ENCODE measurements at places on chromosomes 2 and 18.

- DNase-seq = no peak
Measured at GRCh38 chr18:6633310-6633709, 96.2 kb upstream of the ARHGAP28 start.

DNA sequence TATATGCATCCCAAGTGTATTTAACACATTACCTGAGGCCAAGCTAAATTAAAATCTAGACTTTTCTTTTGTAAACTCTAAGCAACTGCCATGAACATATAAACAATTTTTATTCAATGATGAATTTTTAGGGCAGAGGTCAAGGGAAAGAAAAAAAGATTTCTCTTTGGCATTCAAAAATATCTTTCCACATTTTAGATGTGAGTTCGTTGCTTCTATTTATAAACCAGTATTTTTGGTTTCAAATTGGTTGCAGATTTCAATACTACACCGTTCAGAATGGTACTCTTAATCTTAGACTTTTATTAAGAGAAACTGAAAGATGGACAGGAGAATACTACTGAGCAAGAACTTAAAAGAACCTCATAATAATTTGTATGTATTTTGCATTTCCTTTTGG, 293.6 kb upstream of the CCDC68 start:
- DNase-seq = no peak

DNA sequence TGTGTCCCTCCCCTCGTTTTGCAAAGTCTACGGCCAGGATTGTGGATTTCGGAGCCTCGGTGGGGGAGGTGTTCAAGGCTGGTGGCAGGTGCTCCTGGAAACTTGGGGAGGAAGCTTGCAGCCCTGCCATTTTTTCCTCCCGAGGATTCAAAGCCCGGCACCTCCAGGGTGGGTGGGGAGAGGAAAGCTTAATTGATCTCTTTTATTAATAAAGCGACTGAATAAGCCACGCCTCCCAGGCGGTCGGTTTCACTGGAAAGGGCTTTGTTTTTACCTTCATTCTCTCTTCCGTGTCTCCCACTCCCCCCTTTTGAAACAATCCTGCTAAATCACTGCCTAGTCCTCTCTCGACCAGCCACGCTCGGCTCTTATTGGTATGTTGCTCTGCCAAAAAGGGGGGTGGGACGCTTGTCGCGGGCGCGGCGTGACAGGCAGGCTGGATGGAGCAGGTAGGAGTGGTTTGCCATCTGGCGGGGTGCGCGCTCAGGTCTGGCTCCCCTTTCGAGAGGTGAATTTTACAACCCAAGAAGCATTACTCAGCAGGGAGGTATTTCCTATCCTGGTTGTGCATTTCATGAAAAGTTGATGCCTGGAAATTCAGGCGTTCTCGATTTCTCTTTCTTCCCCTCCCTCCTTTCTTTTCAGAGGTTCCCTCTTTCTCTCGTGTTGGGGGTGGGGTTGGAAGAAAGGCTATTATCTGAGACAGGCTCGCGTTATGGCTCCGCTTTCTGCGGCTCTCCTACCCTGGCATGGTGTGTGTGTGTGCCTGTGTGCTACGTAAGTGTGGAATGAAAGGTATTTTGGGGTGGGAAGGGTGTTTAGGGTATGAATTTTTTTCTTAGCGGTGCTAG, 1.4 kb downstream of the NEDD4L start:
- peak; percentile 60 for DNase-seq

- no peak for DNase-seq
Measured at GRCh38 chr18:63606526-63606925, 19.4 kb downstream of the SERPINB13 start.

DNA sequence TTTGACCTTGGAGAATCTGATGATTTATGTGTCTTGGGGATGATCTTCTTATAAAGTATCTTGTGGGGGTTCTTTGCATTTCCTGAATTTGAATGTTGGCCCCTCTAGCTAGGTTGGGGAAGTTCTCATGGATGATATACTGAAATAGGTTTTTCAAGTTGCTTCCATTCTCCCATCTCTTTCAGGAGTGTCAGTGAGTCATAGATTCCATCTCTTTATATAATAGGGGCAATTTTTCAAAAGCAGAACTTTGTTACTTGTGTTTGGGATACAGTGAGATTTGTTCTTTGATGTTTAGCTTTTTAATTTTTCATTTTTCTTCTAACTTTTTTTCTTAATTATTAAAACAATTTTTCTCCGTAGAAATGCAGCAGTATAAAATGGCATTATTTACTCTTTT, 19.4 kb downstream of the TMEM87B start:
- no peak for DNase-seq

GRCh38 chr2:180191432-180192124, 184.5 kb upstream of the CWC22 start:
- no peak for DNase-seq

DNA sequence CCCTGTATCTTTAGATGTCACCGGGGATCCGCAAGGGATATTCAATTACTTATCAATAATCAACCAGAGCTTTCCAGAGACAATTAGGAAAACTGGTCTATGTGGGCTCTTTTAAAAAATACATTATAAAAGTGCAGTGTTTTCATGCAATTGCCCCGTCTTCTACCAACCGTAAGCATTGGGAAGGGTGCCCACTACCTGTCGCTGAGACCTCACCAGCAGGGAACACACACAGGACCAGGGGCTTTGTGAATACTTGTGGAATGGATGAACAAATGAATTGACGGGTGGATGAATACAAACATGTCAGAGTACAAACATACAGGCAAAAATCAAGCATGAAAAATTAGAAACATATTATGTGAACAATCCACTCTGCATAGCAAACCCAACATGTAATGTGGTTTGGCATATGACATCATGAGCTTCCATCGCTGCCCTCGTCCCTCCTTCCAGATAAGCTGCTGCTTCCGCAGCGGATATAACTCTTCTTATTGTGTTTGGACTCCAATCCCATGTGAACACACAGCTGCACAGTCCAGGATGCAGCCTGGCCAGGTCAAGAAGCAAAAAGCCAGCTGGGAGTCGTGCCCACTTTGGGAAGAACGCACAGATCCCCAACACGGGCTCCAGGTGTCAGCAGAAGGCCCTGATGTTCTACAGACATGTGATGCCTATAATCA, 5.3 kb downstream of the FHL2 start:
- DNase-seq = no peak

DNA sequence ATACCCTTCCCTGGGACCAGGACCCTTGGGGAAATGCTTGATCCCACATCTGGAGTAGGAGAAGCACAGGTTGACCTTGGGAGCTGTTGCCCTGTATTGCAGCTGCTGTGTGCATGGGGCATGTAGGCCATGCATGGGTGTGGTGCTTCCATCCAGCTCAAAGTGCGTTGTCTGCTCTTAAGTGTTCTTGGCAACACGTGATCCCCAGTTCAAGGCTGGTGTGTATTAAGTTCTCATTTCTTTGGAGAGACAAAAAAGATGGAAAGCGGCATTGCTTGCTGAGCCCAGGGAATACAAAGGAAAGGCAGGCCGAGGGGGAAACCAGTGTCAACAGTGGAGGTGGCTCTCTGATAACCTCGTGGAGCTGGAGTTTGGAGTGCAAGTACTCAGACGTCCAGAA, 110.7 kb downstream of the RTP5 start:
- no peak for DNase-seq

- no peak for DNase-seq
Measured at GRCh38 chr2:26384183-26384582, 17.5 kb upstream of the DRC1 start.

DNA sequence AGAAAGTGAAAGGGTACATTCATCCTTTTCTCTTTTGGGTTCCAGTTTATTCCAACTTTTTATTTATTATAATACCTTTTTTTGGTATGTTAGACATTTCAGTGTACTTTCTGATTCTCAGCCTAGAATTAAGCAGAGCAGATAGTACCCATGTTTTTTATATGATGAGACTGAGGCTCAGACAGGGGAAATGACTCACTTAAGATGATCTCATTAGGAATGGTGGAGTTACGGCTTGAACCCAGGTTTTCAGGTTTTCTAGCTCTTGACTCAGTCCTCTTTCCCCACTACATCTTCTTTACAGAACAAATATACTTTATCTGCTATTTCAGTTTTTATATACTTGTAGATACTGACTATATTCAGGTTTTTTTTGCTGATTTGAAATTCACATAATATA, 51.7 kb upstream of the OTX1 start:
- no peak for DNase-seq

DNA sequence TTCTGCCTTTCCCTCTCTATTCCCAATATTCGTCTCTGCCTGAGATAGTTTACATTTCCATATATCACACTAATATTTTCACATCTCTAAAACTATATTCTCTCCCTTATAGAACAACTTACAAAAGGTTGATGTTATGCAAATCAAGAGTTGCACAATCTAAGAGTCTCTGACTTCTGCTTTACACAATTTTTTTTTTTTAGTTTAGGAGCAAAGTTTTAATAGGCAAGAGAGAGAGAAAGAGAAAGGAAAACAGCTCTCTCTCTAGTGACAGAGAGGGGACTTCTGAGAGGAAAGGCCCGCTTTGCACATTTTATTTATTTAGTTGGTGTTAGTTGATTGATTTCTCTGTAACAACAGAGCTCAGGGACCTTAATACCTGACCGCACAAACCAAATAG, 380.2 kb downstream of the TXNL1 start:
- DNase-seq = no peak

DNA sequence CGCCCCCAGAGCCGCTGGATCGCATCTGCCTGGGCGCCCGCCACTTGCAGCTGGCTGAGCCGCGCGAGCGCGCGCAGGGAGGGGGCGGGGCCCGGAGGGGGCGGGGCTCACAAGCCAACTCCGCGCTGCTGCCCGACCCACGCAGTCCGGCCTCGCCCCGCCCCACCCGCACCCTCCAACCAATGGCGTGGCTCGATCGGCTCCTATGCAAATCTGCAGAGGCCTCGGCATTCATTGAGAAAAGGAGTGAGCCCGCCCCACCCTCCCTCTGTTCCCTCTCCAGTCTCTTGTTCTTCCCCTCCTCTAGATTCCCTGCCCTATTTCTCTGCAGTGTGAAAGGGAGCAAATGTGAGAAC, at the start of gene ALK:
ALK (minus strand) TSS at position 27 of the 356 bp plus-strand sequence. CDS start 927 bp downstream, outside the sequence.
- DNase-seq = peak; percentile 70

- no peak for DNase-seq
Measured at GRCh38 chr18:41569867-41570266, 385.2 kb upstream of the PIK3C3 start.

DNA sequence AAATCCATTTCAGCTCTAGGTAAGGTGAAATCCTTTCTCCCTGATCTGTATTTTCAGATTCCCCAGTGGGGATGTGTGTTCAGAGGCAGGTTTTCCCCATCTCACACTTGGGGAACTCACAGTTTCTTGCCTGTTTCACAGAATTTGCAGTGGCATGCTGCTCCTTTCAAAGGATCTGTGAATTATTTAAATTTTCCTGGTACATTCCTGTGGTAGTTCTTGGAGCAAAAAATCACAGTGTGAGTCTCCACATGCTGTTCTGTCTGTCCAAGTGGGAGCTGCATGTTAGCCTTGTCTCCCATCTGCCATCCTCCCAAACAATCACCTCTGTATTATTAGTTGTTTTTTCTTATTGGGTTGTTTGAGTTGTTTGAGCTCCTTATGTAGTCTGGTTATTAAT, 372.9 kb downstream of the ARL6IP6 start:
- DNase-seq = no peak

- DNase-seq = no peak
Measured at GRCh38 chr2:455015-455705, 167.3 kb upstream of the ALKAL2 start.

- DNase-seq = no peak
Measured at GRCh38 chr2:204144492-204144891, 207.9 kb downstream of the ICOS start.

GRCh38 chr2:174634130-174635014, 36.8 kb upstream of the WIPF1 start:
- DNase-seq = no peak

DNA sequence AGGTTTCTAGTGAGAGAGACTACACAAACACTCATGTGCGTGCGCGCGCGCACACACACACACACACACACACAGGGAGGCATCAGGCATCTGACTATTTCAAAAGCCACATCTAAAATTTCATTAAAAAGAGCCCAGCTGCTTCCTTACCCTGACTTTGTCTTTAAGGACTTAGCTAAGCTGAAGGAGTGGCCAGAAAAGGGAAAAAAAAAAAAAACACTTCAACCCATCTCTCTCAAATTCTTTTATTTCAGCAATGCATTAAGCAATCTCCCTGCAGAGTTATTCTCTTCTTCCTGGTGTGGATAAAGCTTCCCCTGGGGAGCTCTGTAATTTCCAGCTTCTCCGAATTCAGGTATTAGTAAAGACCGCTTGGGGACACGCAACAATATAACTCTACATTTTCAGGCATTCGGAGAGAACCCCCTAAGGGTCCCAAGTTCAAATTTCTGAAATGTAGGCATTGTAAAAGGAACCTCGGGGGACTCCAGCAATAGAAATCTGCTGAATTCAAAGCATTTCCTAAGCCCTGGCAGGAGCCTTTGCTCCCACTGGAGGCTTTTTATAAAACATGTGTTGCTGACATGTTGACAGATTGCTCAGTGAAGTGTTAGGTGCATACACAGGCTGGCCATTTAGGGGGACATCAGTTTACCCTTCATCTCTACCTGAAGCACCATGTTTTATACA, 67.0 kb downstream of the ZNF521 start:
- DNase-seq = no peak

DNA sequence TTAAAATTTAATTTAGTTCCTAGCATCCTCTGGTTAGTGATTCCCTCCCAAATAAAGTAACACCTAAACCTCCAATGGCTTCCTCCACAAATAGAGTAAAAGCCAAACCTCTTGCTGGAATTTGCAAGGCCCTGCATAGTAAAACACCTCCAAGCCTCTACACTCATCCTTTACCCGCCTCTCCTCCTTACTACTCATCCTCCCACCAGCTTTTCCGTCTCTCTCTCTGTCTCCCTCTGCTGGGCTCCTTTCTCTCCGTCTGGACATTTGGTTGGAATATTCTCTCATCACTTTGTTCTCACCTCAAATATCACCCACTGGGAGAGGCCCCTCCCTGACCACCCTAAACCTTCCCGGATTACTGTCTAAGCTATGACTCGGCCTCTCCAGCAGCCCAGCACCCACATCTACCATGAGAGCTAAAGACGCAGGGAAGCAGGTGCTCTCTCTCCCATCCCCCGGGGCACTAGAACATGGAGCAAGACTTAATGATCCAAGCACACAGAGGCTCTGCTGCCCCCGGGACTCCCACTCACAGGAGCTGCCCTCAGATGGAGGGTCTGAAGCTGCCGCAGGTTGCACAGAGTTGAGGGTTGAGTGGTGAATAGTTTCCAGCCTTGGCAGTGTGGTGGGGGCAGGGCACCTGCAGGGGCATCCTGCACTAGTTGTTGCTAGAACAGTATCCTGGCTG, 167.2 kb downstream of the FBXO15 start:
- DNase-seq = peak; percentile 12

GRCh38 chr2:195009202-195009601, 647.8 kb upstream of the SLC39A10 start:
- DNase-seq = no peak

DNA sequence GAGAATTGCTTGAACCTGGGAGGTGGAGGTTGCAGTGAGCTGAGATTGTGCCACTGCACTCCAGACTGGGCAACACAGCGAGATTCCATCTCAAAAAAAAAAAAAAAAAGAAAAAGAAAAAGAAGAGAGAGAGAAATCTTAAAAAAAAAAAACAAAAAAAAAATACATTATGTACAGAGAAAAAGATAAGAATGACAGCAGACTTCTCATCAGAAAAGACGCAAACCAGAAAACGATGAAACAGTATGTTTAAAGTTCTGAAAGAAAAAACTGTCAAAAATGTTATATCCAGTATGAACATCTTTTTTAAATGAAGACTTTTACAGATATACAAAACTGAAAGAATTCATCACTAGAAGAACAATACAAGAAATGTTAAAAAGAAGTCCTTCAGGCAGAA, 60.4 kb downstream of the LNPK start:
- DNase-seq = no peak

- no peak for DNase-seq
Measured at GRCh38 chr18:9240270-9240669, 94.3 kb upstream of the TWSG1 start.

- DNase-seq = no peak
Measured at GRCh38 chr18:37346048-37346447, 219.6 kb downstream of the CELF4 start.
